ENCODE measurements at places on chromosomes 6 and 20. TPM values are rescaled to one million over a fixed set of nuclear protein-coding genes. Genes with fewer than 3 reads are reported as not detected.

Gene PBOV1
- not detected for total RNA-seq

Gene NRN1
- total RNA-seq = not detected

Gene HMGN3
- 18.9 TPM for total RNA-seq

Gene SMLR1
- total RNA-seq = not detected

Gene PIM1
- total RNA-seq = 161 TPM

Gene TAF4
- 20.4 TPM for total RNA-seq

Gene GPX5
- total RNA-seq = not detected

- no peak for DNase-seq
- H3K27me3 ChIP-seq = no peaks in the 10 kb centered on the region
- no peaks in the 10 kb centered on the region for H3K4me1 ChIP-seq
- H3K27ac ChIP-seq = no peak overlapping the region
- H3K36me3 ChIP-seq = no peaks in the 10 kb centered on the region
These were observed 50.6 kb upstream of the COL9A1 start for GRCh38 chr6:70353448-70353847.

GRCh38 chr6:123635144-123635543 lies 1.6 kb downstream of the TRDN start:
- no peak overlapping the region for H3K4me3 ChIP-seq
- H3K27ac ChIP-seq = no peak overlapping the region
- H3K36me3 ChIP-seq = no peaks in the 10 kb centered on the region
- no peaks in the 10 kb centered on the region for H3K27me3 ChIP-seq
- no peaks in the 10 kb centered on the region for H3K4me1 ChIP-seq

DNA sequence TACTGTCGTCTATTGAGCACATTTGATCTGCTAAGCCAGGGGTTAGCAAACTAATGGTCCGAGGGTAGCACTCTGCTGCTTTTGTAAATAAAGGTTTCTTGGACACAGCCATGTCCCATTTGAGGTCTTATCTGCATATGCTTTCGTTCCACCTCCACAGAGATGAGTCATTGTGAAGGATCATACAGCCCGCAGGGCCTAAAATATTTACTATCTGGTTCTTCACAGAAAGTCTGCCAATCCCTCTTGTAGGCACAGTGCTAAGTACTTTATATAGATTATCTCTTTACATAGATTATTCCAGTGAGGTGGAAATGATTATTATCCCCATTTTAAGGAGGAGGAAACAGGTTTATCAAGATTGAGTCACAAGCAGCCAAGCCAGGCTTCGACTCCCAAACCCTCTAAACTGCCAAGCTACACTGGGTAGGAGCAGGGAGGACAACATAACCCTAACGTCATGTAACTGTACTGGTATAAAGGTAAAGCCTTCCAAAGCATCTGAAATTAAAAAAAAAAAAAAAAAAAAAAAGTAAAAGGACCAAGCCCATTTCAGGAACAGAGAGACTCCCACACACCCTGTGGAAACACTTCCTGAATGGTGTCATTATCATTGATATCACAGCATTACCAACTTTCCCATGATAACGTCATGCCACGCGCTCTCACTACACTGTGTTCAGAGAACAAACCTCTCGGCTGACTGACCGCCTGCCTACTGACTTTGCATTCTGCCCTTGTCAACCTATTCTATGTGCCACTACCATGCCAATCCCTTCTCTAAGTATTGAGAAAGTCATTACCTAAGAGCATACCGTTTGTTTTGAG lies 101.0 kb downstream of the KIF16B start:
- H3K27me3 ChIP-seq = no peaks in the 10 kb centered on the region
- H3K4me3 ChIP-seq = no peak overlapping the region
- no peaks in the 10 kb centered on the region for H3K36me3 ChIP-seq
- DNase-seq = no peak
- no peaks in the 10 kb centered on the region for H3K4me1 ChIP-seq

- H3K36me3 ChIP-seq = no peaks in the 10 kb centered on the region
- peaks cover 7% of the 10 kb centered on the region for H3K27me3 ChIP-seq
- H3K4me3 ChIP-seq = no peak overlapping the region
- DNase-seq = no peak
- no peaks in the 10 kb centered on the region for H3K4me1 ChIP-seq
These were observed 1.9 kb downstream of the RAB32 start for GRCh38 chr6:146545581-146545980.

DNA sequence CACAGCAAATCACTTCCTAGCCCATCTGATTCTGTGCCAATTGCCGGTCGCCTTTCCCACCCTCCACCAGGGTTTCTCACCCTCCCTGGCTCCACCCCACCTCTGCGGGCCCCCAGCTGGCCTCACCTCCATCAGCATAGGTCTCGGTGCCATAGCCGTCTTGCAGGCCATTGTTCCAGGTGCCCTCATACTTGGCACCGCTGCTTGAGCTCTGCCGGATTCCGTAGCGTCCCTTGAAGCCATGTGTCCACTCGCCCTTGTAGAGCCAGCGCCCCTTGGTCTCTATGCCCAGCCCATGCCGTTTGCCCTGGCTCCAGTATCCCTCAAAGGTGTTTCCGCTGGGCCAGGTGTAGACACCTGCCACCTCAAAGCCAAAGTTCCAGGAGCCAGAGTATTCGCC lies 787 bp downstream of the JPH2 start:
- H3K27me3 ChIP-seq = peaks cover 21% of the 10 kb centered on the region
- no peak for DNase-seq
- H3K27ac ChIP-seq = no peak overlapping the region
- H3K4me3 ChIP-seq = no peak overlapping the region
- H3K4me1 ChIP-seq = peaks cover 7% of the 10 kb centered on the region

DNA sequence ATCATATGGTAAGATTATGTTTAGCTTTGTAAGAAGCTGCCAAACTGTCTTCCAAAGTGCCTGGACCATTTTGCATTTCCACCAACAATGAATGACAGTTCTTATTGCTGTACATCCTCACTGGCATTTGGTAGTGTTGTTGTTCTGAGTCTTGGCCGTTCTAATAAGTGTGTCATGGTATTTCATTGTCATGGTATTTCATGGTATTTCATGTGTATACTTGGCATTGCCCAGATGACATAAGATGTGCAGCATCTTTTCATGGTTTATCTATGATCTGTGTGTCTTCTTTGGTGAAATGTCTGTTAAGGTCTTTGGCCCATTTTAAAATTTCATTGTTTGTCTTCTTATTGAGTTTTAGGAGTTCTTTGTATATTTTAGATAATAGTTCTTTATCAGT lies 224.4 kb downstream of the BCAS1 start:
- no peak overlapping the region for H3K4me3 ChIP-seq
- no peak for DNase-seq
- H3K27me3 ChIP-seq = no peaks in the 10 kb centered on the region
- H3K36me3 ChIP-seq = no peaks in the 10 kb centered on the region
- no peak overlapping the region for H3K27ac ChIP-seq

GRCh38 chr6:109381061-109381746 lies 1.1 kb downstream of the CD164 start:
- no peak for DNase-seq
- H3K4me3 ChIP-seq = peak overlapping the region; percentile 97
- no peaks in the 10 kb centered on the region for H3K27me3 ChIP-seq
- peaks cover 22% of the 10 kb centered on the region for H3K36me3 ChIP-seq
- H3K27ac ChIP-seq = peak overlapping the region; percentile 95

DNA sequence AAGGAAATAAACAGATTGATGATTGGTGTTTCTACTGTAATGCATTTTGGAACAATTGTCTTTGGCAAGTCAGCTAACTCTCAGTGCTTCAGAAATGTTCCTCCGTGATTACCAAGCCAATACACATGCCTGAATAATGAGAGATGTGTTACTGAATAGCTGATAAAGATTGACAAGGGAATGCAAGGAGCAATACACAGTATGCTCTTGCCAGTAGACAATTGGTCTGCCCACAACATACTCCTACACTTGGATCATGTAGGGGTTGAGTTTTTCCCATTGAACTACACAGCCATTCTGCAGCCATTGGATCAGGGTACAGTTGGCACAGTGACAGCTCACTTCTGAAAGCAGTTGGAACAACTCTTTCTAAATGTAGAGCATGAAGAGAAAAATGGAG lies 5.6 kb upstream of the GJB7 start:
- no peaks in the 10 kb centered on the region for H3K4me1 ChIP-seq
- DNase-seq = no peak
- H3K4me3 ChIP-seq = no peak overlapping the region
- no peak overlapping the region for H3K27ac ChIP-seq
- no peaks in the 10 kb centered on the region for H3K27me3 ChIP-seq
- H3K36me3 ChIP-seq = peaks cover 2% of the 10 kb centered on the region

- no peak overlapping the region for H3K4me3 ChIP-seq
- H3K36me3 ChIP-seq = no peaks in the 10 kb centered on the region
- no peak overlapping the region for H3K27ac ChIP-seq
- H3K27me3 ChIP-seq = no peaks in the 10 kb centered on the region
These were observed 563.0 kb upstream of the AGPAT4 start for GRCh38 chr6:161836643-161837448.

- no peaks in the 10 kb centered on the region for H3K36me3 ChIP-seq
- DNase-seq = no peak
- H3K4me1 ChIP-seq = no peaks in the 10 kb centered on the region
- no peak overlapping the region for H3K27ac ChIP-seq
These were observed 1.4 kb upstream of the MUC21 start for GRCh38 chr6:30981942-30982772.

GRCh38 chr6:14966906-14967711 lies 278.8 kb upstream of the JARID2 start:
- H3K36me3 ChIP-seq = no peaks in the 10 kb centered on the region
- H3K27me3 ChIP-seq = no peaks in the 10 kb centered on the region
- no peak overlapping the region for H3K4me3 ChIP-seq
- H3K4me1 ChIP-seq = no peaks in the 10 kb centered on the region

DNA sequence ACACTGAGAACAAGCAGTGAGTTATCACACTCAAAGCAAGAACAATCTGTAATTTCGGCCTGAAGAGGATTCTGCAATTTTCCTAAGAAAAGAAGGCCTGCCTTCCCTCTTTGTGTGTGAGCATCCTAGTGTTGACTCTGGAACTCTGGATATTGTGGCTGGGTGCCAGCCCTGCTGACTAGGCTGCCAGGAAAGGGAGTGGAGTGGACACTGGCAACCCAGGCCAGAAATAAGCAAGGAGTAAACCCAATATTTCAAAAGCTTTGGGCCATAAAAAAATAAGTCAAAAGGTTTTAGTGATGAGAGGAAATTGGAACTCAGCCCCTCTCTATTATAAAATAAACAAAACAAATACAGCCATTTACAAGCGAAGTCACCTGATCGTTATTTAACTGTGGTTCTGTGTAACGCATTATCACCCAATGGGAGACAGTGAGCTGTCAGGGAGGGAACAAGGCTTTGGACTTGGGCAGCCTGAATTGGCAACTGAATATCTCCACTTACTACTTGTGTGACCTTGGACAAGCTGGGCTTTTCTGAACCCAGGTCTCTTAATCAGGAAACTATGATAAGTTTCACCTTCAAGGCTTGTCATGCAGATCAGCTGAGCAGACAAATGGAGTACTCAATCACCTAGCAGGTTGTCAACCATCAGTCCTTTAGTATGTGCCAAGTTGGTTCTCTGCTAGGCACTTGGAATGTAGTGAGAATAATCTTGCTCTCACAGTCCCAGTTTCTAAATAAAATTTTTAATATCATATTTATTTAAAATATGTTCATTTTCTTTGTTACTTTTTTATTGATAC lies 196.2 kb downstream of the PAX1 start:
- no peaks in the 10 kb centered on the region for H3K36me3 ChIP-seq
- DNase-seq = no peak
- no peaks in the 10 kb centered on the region for H3K4me1 ChIP-seq
- H3K27ac ChIP-seq = no peak overlapping the region
- H3K4me3 ChIP-seq = no peak overlapping the region

- no peak for DNase-seq
- no peak overlapping the region for H3K4me3 ChIP-seq
- H3K36me3 ChIP-seq = peaks cover 12% of the 10 kb centered on the region
These were observed 54.7 kb downstream of the RRBP1 start for GRCh38 chr20:17627101-17627955.

GRCh38 chr20:4234128-4234527 lies 218.8 kb upstream of the RNF24 start:
- peaks cover 2% of the 10 kb centered on the region for H3K27me3 ChIP-seq
- no peaks in the 10 kb centered on the region for H3K4me1 ChIP-seq
- no peak overlapping the region for H3K4me3 ChIP-seq
- H3K36me3 ChIP-seq = no peaks in the 10 kb centered on the region
- no peak for DNase-seq

DNA sequence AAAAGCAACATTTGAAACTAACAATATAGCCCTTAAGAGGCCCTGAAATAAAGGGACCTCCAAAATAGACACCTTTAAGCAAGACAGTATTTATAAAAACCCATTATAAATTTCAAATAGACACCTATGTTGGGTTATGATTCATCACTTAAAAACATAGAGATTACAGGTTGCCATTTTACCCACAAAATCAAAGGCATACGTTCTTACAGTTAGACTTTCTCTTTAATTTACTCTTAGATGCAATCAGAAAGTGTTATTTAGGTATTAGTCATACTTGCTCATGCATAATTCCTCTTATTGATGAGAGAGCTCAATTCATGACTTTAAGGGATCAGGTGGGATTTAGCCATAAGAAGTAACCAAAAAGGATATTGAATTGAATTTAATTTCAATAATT lies 51.5 kb upstream of the TMEM200A start:
- DNase-seq = no peak
- no peak overlapping the region for H3K4me3 ChIP-seq
- peaks cover 3% of the 10 kb centered on the region for H3K27me3 ChIP-seq

GRCh38 chr6:38302081-38302480 lies 337.6 kb downstream of the BTBD9 start:
- H3K27ac ChIP-seq = no peak overlapping the region
- H3K4me1 ChIP-seq = no peaks in the 10 kb centered on the region

DNA sequence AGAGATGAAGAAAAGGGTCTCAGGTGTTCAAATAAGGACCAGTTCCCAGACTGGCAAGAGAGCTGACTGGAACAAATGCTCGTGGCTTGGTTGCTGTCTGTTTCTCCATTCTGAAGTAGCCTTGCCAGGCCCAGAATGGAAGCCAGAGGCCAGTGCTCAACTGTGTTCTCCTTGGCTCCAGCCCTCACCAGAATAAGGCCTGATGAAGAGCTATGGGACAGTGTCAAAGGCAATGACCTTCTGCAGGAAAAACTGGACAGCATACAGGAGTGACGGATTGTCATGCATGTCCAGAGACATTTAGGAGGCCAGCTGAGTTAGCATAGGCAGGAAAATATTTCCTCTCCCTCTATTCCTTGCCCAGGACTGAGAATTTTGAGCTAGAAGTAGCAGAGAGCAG lies 72.2 kb downstream of the HAO1 start:
- no peaks in the 10 kb centered on the region for H3K27me3 ChIP-seq
- no peak overlapping the region for H3K4me3 ChIP-seq
- H3K36me3 ChIP-seq = no peaks in the 10 kb centered on the region
- no peak overlapping the region for H3K27ac ChIP-seq
- H3K4me1 ChIP-seq = no peaks in the 10 kb centered on the region
- no peak for DNase-seq

DNA sequence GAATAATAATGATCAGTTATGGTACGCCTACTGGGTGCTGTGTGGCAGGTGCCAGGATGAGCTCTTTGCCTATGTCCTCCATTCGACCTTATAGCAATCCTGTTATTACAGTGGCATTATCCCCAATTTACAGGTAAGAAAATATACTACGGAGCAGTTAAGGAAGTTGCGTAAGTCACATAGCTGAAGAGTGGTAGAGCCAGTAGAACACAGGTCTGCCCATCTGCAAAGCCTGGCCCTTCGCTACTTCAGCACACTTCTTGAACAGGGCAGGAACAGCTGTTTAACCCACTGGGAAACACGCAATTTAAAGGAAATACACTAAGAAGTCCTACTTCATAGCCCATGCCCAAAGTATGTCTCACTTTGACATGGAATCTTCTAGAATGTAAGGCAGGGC lies 91.8 kb downstream of the PXDC1 start:
- H3K36me3 ChIP-seq = no peaks in the 10 kb centered on the region
- H3K4me1 ChIP-seq = no peaks in the 10 kb centered on the region
- no peaks in the 10 kb centered on the region for H3K27me3 ChIP-seq
- H3K4me3 ChIP-seq = no peak overlapping the region

- H3K4me3 ChIP-seq = no peak overlapping the region
- H3K4me1 ChIP-seq = peaks cover 3% of the 10 kb centered on the region
- DNase-seq = no peak
- H3K27ac ChIP-seq = no peak overlapping the region
- H3K36me3 ChIP-seq = no peaks in the 10 kb centered on the region
These were observed 1.6 kb downstream of the ADGRB3 start for GRCh38 chr6:68636666-68637065.

Measured in CD4-positive, CD25-positive, alpha-beta regulatory T cell (primary cell).